ENCODE measurements at places on chromosomes 1 and 21.

DNA sequence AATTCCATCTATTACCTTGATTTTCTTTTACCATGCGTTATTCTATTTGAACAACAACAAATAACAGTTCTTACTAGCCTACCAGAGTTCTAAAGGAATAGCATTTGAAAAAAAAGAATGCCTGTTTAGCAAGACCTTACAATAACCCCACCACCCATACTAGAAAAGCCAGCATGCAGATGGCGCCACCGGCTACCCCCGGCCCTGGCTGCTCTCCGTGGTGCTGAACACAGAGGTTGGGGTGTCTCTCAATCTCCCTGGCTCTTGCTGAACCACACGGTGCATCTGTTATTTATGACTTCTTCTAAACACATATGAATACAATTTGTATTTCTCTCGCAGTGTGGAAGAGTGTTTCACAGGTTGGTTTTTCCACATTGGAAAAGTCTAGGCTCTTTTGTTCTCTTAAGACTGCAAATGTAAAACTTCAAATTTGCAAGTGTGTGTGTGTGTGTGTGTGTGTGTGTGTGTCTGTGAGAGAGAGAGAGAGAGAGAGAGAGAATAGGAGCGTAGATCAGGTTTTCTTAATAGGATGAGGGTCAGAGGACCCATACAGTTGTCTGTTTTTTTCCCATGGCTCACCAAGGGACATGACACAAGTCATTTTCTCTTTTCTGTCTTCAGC is 13.6 kb downstream of the GRIK3 start:
- DNase-seq: no peak

DNA sequence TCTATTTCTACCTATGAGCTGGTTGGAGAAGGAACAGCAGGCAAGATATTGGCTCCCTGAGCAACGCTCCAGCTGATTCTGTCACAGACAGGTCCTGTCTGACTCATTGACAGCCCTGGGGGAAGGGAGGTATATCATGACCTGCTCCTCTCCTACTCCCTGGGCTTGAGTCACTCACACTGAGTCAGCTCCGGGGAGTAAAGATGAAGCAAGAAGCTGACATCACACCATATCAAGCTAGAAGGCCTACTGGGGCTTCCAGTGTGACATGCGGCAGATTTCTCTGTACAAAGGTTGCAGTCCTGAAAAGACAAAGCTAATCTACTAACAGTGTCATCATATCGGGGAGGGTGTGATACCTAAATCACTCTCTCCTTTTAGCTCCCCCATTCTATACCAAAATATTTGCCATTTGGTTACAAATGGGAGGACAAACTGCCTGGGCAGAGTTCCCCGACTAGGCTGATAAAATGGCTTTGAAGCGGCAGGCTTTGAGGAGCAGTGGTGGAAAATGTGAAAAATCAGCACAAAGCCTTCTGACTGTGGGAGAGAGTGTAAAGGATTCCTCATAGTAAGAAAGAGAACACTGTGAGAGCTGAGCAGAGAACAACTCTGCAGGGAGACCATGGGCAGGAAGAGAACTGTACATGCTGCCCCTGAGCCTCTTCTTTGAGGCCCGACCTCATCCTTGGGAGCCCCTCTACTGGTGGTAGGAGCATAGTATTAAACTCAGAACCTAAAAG is 15.5 kb downstream of the PI4KB start:
- peak; percentile 45 for DNase-seq

DNA sequence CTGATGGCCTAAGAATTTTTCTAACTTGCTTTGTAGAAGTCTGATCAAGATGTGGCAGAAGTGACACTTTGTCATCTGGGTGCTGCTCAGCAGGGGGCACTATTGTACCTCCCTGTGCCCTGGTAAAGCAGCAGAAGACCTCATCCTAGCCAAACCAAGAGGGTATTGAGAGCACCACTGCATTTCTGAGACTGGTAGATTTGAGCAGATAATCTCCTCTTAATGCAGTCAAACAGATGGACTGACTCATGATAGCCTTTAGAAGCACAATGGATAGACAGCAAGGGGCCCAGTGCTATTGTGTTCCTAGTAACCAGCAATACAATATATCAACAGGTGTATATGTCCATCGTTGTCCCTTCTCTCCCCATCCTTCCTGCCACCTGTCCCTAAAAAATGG is 5.7 kb downstream of the TPM3 start:
- peak; percentile 34 for DNase-seq

- DNase-seq: no peak
These were observed 22.8 kb upstream of the SLC45A3 start for GRCh38 chr1:205703072-205703471.

DNA sequence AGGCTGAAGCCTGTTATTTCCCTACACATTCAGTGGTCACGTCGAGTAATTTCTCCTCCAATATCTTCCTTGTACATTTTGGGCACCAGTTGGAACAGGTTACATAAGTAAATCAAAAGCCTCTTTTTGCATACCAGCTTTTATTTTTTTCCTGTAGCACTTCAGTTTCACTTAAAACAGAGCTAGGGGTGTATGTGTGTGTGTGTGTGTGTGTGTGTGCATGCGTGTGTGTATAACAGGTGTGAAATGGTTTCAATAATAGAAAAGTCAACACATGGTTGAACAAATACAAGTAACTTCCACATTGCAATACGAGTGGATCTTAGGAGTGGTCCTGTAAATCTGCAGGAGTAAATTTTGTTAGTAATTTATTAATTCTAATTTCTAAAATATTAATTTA is 3.0 kb upstream of the MAN1A2 start:
- no peak for DNase-seq

DNA sequence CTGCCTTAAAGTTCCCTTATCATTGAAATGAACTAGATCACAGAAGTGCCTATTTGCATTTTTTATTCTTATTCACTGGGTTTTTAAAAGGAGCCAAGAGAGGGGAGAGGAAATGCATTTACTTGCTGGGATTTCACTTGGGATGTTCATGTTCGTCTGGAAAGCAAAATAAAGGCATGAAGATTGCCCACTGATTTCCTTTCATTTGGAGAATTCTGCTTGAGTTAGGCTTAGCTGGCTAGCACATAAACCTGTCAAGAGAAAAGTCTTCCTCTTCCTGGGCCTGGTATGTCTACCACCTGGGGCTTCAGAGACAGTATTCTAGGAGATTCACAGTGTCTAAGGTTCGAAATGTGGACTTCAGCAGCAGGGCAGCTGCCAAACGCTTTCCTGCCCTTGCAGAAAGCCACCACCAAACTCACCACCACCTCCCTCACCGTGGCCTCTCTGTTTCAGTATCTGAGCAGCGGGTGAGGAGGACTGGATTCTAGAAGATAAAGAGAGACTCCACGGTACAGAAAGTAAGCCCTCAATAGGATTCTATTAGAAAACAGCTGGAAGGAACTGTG is 44.5 kb downstream of the HIVEP3 start:
- no peak for DNase-seq

DNA sequence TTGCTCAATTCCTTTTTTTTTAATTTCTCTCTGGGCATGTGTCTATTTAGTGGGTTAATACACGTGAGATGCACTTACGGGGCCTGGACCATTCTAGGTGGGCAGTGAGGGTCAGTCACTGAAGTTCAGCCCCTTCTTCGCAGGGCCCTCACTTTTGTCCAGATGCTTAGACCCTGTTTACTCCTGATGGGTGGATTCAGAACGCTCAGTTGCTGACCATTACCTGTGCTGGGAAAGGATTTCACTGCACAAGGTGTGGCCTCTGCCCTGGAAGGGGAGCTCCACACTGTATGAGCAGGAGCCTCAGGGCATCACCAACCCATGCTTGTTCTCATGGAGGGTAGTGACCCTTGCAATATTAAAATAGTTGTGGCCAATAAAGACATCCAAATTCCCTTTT is 4.5 kb downstream of the PRAMEF12 start:
- DNase-seq: no peak

DNA sequence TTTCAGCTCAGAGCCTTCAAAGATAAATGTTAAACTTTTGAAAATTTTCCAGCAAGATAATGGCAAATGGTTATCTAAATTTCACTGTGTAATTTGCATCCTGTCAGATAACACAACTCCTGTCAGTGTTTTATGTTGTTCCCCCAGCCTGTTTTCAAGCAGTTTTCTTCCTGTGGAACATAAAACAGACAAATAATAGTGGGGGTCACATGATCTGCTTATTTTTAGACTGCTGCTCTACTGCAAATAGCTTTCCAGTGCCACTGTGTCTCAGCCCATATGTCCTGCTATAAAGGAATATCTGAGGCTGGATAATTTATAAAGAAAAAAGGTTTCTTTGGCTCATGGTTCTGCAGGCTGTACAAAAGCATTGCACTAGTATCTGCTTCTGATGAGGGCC is 32.2 kb downstream of the FMO3 start:
- no peak for DNase-seq

DNA sequence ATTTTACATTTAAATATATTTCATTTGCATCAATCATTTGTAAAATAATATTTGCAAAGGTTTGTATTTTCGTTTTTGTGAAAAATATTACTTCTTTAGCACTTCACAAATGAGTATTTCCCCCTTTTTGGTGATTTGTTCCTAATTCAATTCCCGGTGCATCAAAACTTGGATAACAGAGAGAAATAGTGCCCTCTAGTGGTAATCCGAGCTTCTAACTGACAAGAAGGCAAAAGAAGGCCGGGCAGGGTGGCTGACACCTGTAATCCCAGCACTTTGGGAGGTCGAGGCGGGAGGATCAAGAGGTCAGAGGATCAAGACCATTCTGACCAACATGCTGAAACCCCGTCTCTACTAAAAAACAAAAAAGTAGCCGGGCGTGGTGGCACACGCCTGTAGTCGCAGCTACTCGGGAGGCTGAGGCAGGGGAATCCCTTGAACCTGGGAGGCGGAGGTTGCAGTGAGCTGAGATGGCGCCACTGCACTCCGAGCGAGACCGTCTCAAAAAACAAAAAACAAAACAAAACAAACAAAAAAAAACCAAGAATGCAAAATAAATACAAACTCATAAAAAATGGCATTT is 137.7 kb downstream of the COL11A1 start:
- DNase-seq: no peak

DNA sequence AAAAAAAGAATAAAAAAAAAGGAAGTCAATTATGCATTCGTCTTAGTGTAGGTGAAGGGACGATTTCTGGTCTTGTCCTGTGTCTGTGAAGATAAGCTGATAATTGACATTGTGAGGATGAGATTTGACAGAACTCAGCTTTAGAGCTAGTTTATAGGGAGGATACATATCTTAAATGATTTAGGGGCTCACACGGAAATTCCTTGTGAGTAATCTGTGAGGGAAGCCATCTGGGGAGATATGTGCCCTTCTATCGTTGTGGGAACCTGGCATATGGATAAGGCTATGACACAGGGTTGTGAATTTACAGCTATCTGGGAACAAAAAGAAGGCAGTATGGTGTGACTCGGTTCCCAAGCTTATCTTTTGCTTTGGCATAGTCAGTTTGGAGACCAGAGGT is 71.1 kb downstream of the RABGAP1L start:
- DNase-seq: no peak

DNA sequence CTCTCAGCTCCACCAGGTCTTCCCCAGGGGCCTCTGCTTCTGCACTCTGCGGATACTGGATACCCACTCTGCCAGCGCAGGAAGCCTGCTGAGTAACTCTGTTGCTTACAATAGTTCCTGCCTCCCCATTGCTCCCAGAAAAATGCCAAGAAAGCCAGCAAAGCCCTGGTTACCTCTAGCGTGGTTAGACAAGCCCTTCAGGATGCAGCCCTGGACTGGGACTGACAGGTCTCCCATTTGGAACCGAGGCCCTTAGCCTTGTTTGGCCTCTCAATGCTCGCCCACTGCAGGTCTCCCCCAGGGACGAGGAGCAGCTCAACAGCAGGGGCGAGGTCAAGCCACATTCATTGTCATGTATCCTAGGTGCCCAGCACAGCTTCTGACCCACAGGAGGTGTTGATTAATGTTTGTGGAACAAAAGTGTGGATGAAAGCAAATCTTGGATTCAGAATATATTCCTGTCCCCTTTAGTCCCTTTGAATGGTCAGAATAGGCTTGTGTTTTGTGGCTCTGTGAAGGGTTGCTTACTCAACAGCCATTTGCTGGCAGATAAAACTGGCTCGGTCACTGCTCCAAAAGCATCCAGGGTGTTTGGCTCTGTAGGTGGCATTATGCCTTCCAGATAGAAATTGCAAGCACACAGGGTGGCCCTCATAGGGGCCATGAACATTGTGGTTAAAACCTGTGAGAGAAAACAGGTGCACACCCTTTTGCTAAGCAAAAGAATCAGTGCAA is 58.9 kb downstream of the C1orf198 start:
- DNase-seq: no peak

DNA sequence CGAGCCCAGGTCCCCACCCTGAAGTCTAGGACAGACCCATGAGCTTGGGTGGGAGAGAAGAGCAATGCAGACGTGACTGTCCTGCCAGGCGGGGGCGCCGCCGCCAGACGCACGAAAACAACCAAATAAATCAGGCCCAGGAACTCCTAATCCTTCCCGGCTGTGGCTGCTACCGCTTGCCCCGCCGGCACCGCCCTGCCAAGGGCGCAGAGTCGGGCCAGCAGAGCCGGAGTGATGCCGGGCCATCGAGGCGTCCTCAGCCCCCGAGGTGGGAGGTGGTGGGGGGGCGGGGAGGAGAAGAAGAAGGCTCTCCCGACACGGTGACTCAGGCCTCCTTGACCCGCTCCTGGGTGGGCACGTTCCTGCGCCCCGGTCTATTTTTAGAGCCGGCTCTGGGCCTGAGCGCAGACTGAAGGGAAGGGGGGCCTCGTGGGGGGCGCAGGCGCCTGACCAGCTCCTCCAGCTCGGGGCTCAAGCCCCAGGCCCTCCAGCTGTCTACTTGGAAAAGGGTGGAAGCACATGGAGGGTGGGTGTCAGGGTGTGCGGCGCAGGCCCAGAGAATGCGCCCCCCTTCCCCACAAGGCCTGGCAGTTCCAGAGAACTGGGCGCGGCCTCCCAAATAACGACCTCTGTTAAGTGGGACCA is 10.7 kb upstream of the COL16A1 start:
- no peak for DNase-seq

- no peak for DNase-seq
These were observed 7.9 kb downstream of the KIF21B start for GRCh38 chr1:201015551-201016091.

DNA sequence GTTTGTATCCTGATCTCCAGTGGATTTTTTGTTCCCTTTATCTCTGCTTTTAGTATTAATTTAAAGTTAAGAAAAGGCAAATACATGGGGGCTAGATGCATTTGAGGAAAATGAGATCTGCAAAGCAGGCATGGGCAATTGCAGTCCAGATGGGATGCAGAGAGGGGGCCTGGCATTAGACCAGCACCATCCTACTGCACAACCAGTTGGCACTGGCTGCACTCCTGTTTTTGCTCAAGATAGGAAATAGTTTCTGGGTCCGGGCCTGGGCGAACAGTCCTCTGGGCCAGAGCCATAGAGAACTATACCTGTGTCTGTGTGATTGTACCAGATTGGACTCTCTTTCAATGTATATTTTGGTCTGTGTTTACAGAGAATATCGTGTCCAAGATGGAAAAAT is 34.0 kb upstream of the LEPR start:
- no peak for DNase-seq

DNA sequence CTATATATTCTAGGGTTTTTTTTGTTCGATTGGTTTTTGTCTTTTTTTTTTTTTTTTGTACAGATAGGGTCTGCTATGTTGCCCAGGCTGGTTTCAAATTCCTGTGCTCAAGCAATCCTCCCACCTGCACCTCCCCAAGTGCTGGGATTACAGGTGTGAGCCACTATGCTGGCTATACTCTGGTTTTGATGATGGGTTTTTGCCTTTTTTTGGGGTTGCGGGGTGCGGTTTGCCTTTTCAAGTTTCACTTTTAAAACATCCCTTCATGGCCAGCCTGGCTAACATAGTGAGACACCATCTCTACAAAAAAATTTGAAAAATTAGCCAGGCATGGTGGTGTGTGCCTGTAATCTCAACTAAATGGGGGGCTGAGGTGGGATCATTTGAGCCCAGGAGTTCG is 10.0 kb downstream of the KDM5B start:
- DNase-seq: no peak

GRCh38 chr1:156198831-156199349 is 5.0 kb downstream of the SLC25A44 start:
- DNase-seq: no peak
